ENCODE measurements at places on chromosomes 16 and 17.

DNA sequence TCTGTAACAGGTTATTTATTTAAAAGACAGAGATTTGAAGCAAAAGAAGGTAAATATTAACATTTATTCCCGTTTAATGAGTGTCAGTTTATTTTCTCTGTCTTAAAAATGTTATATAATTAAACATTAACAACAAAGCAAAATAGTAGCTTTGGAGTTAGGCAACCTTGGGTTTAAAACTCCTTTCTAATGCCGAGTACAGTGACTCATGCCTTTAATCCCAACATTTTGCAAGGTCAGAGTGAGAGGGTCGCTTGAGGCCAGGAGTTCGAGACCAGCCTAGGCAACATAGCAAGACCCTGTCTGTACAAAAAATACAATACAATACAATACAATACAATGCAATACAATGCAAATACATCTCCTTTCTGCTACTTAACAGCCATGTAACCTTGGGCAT lies 128.7 kb downstream of the CHD9 start:
- peak; percentile 10 for DNase-seq

DNA sequence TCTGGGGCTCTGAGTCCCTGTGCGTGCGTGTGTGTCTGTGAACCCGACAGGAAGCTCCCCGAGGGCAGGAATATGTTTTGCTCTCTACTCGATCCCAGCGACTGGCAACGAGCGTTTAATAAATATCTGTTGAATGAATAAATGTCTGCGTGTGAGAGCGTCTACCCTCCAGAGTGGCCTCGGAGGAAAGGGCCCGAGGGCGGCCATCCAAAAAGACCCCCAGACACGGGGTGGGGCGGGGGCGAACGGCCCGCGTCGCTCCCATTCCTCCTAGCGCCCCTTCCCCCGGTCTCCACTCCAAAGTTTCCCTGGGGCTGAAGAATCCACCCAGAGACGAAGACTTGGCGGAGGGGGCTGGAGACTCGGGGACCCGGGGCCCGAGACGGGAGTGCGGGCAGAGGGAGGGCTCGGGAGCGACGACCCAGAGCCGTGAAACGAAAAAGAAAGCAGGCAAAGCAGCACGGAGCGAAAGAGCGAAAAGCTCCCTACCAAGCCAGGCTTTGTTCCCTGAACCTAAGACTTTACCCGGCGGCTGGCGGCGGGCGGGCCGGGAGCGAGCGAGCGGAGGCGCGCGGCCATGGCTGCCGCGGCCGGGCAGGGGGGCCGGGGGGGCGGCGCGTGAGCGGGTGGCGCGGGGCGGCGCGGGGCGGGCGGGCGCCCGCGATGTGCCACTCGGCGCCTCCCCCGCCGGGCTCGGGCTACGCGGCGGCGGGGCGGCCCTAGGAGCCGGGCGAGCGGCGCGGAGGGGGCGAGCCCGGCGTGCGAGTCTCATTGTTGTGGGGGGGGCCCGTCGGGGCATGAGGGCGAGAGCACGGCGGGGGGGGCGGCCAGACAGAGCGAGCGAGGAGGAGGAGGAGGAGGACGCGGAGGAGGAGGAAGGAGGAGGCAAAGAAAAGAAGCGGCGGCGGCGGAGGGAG lies at the start of gene MLLT6:
Gene MLLT6 (plus strand): TSS at position 668 of the 917 bp plus-strand sequence. CDS start 360 bp downstream, outside the sequence.
- peak; percentile 77 for DNase-seq

DNA sequence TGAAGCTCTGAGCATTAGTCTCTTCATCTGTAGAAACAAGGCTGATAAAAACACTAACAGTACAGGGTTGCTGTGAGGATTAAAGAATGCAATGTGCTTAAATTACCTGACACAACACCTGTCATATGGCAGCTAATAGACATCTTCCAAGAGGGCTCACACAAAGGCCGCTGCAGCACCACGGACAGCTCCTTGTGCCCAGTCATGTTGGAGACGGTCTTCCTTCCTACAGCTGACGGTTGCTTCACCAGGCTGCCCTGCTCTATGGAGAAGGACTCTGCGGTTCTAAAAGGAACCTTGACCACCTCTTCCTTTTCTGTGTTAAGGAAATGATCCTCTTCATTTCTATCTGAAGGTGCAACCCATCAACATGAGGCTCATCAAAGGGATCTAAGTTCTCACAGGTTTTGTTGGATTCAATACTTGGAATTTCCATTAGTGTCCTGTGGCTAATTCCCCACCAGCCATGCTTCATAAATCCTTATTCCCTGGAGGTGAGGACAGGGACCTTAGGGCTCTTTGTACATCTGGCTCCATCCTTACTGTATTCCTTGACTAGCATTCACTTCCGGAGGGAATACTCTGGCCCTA lies 138.9 kb upstream of the CES5A start:
- peak; percentile 16 for DNase-seq

DNA sequence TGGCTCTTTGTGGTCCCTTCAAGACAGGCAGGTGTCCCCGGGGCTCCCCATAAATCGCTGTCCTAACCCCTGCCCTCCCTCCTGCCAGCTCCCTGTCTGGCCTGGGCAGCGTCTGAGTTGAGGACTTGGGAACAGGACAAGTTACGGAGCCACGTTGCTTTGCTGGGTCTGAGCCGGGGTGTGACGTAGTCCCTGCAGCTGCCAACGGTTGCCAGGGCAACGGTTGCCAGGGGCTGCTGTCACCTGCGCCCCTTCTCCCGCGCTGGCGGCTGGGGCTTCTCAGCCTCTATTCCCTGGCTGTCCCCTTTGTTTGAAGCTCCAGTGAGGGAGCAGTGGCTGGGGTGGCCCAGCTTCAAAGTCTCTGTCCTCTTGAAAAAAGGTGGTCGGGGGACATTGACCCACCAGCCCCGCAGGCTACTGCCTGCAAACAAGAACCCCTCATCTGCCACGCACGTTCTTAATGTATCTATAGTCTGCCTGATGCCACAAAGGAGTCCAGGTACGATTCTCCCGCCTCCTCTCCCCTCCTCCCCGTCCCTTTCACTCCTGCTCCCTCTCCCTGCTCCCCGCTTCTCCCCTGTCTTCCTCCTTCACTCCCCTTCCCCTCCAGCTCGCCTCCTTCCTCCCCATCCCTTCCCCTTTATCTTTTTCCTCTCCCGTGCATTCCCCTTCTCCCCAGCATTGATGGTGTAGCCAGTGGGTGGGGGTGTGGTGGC lies 10.9 kb downstream of the ADGRG1 start:
- DNase-seq = no peak

- DNase-seq = no peak
These were observed 20.1 kb downstream of the WFDC1 start for GRCh38 chr16:84314814-84315213.

- peak; percentile 99 for DNase-seq
These were observed 116.1 kb downstream of the C16orf95 start for GRCh38 chr16:87201052-87201451.

GRCh38 chr16:3431779-3432219 lies 11.5 kb downstream of the ZNF597 start:
- peak; percentile 22 for DNase-seq

- DNase-seq = no peak
These were observed 69.9 kb downstream of the IRX3 start for GRCh38 chr16:54216688-54217087.

- DNase-seq = no peak
These were observed 1.1 kb downstream of the KRTAP9-9 start for GRCh38 chr17:41256291-41256685.

DNA sequence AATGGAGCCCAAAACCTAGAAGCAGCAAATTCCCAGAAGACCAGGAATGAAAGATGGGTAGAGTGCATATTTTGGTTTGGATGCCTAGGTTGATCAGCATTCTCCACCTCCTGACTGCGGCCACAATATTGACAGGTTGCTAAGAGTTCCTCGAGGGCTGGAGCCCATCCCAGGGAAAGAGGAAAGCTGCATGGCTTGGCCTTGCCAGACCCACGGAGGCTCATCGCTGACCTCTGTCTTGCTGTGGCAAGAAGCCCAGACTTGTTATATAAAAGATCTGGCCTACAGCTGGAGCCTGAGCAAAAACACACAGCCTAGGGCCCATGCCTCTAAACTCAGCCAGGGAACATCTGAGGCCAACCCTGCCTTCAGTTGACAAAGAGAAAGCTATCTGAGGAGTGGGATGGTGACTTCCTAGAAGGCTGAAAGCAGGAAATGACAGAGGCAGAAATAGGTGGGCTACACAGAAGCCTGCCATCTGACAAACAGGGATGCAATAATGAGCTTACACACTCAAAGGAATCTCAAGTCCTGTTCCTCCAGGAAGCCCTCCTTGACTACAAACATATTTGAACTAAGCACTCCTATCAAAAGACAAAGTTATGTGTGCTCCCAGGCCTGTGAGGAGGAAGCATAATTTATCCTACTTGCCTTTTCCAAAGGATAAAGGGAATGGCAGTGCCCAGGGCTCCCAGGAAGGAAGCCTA lies 22.5 kb upstream of the SLC35B1 start:
- peak; percentile 93 for DNase-seq

GRCh38 chr17:80468242-80468641 lies 8.2 kb downstream of the NPTX1 start:
- DNase-seq = no peak

DNA sequence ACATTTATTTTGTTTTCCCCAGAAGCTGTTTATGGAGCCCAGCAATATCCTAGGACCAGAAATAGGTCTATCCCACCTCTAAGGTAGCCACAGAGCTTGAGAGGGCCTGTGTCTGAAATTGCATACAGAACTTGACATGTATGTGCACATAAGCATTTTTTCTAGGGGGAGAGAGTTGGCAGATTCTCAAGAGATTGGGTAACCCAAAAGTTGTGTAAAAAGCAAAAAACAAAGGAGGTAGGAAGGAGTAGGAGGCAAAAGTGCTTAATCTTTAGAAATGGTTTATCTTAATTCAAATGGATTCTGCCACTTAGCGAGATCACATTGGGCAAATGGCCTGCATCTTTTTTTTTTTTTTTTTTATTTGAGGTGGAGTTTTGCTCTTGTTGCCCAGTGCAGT lies 3.5 kb downstream of the PLK1 start:
- peak; percentile 86 for DNase-seq

- DNase-seq = no peak
These were observed 9.5 kb upstream of the PPP1R27 start for GRCh38 chr17:81844327-81844851.

GRCh38 chr17:40062329-40063186 lies at the start of gene THRA:
Gene THRA (plus strand): TSS chr17:40062965. CDS start chr17:40074489, 11,524 bp downstream.
- peak; percentile 50 for DNase-seq

DNA sequence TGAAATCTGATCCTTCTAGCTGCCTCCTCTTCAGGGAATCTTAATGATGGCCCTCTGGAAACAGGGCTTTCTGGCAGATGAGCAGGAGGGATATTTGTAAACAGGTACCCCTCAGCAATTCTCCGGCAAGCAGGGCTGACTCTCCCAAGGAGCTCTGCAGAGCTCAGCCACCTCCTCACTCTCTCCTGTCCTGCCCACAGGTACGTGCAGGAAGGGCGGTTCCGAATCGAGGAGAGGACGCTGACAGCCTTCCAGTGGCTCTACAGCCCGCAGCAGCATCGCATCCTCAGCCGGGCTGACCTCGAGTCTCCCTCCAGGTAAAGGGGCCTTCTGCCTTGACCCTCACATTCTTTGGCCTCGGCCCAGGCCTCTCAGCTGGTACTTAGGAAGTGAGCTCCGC lies 20.7 kb upstream of the CCDC92B start:
- DNase-seq = no peak

GRCh38 chr16:27921134-27921533 lies 142.4 kb downstream of the GSG1L start:
- no peak for DNase-seq

- no peak for DNase-seq
These were observed 164.3 kb downstream of the ABCC12 start for GRCh38 chr16:47991491-47991890.

- DNase-seq = no peak
These were observed 9.0 kb downstream of the KRT24 start for GRCh38 chr17:40694584-40694983.

- DNase-seq = peak; percentile 93
These were observed 31.3 kb downstream of the MYO18A start for GRCh38 chr17:29148790-29149430.
